ENCODE measurements at places on chromosomes 2 and 18.

DNA sequence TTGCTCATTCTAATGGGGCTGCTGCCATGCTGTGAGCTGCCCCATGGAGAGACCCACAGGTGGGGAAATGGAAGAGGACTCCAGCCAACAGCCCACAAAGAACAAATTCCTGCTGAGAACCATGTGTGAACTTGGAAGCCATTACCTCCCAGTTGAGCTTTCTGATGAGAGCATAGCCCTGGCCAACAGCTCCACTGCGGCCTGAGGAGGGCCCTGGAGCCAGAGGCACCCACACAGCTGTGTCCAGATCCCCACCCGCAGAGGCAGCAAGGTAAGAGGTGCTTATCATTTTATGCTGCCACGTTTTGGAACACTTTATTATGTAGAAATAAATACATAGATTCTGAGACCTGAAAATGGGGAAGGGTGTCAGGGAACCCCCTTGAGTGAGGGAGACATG, 44.2 kb upstream of the OTOS start:
- no peak for DNase-seq

- no peak for DNase-seq
Observed at GRCh38 chr2:29528891-29529520, 392.4 kb downstream of the ALK start.

DNA sequence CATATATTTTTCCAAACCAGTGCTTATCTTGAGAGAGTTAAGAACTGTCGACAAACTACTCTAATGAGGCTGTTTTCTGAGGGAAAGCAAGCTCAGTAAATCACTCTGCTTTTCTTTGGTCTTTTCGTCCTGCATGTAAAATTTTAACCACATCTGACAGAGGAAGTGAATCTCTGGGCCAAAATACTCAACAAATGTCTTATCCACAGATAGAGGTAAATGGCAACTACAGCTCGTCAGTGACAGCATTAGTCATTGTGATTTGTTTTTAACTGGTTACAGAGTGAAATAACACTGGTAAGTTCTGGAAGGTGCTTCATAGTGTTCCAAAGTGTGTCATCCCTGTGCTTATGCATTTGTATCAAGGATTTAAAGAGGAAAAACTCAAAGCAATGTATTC, 82.6 kb upstream of the SLC8A1 start:
- no peak for DNase-seq

DNA sequence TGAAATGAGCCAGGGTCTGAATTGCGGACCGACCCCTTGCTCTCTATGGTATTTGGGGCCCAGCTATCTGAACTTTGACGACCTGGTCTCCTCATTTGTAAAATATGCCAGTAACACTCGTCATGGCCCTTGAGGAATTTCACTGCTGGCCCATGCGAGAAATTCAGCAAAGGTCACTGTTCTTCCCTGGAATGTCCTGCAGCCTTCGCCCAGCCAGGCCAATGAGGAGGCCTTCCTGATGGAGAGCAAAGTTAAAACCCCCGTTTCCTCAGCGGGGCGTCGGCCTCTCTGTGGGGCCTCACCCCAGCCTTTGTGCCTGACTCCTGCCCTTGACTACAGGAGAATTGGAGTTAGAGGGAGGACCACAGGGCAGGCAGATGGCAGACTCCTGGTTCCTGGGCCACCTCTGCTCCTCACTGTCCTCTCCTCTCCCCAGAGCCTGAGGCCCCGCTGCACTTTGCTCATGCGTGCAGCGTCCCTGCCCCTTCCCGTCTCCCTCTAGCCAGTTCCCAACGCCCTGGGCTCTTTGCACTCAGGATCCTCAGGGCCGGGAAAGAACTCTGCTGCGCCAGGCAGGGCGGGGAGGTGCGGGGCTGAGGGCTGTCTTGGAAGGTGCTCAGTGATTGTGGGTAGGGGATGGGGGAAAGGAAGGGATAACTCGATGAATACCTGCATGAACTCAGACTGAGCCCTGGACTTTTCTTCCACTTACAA, 257.0 kb upstream of the RAB6C start:
- DNase-seq: no peak

DNA sequence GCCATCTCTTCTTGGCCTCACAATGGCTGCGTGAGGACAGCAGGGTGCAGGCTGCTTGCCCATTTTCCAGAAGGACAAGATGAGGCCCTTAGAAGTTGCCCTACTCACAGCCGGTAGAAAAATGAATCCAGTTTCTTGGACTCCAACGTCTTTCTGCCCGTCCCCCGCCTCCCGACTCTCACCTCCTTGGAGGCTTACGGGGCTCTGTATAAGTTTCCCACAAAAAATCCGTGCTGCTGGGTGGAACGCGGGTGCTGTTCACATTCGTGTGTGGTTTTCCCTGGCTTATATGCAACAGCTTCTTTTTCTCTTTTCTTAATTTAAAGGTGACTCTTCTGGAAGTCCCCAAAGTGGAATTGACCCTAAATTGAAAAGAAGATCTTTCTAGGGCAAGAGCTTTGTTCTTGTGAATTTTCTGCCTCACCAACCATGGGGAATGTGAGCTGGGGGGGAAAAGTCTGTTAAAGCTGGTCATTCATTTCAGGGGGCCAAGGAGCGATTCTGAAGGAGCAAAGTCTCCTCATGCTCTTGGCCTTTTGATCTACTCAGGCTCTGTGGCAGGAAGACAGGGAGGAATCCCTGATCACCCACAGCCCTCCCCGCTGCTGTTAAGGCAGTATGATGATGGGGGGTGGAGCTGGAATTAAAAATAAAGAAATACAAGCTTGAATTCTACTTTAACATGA, 51.3 kb downstream of the DDX1 start:
- DNase-seq: no peak

GRCh38 chr18:29378651-29379136, 1201.8 kb upstream of the CDH2 start:
- no peak for DNase-seq

DNA sequence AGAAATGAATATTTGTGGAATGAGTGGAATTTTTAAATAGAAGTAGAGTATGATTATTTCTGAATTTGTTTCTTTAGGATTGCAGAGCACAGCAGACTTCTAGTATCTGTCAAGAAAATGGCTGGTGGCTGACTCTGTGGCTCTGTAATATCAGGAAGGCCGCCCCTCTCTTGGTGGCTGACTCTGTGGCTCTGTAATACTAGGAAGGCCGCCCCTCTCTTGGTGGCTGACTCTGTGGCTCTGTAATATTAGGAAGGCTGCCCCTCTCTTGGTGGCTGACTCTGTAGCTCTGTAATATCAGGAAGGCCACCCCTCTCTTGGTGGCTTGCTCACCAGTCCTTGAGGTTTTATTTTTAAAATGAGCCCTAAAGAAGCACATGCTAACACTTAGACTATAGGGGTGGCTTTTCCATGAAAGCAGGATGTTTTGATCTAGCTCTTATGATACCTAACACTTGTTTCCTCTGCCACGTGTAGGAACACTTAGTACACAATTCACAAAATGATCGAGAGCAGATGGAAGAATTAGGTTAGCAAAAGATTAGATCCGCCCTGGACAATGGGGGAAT, 85.1 kb upstream of the TTC39C start:
- no peak for DNase-seq

DNA sequence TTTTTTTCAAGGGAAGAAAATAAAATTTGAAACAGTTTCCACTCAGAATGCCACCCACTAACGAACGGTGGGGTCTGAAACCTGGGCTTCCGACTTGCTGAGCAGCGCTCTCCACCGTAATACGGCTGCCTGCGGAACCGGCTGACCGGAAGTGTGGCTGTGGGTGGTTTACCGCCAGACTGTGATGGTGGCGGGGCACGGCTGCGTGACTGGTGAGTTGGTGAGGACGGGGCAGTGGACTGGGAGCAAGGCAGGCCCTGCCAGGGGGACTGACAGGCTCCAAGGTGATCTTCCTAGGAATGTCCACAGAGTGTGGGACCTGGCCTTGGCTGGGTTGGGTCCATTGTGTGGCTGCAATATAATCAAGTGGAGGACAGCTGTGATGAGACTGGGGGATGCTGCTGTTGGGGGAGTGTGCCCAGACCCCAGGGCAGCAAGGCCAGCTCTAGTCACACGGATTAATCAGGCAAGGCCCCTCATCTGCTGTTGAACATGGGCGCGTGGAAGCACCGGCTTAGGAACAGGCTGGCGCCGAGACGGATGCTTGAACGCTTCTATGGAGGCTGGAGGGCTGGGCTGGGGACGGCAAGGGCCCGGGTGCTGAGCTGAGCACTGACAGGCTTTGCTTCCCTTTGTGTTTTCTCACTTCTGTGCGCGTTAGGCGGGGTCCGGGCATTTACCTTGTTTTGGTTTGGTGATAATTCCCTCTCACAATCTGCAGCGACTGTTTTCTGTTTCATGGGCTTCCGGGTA, 357.7 kb upstream of the SPRED2 start:
- DNase-seq: no peak

GRCh38 chr2:217052856-217053577, 193.2 kb upstream of the TNP1 start:
- no peak for DNase-seq

GRCh38 chr2:80530442-80531064, 226.0 kb upstream of the LRRTM1 start:
- DNase-seq: no peak

GRCh38 chr2:122300758-122301157, 545.3 kb downstream of the TSN start:
- DNase-seq: no peak

DNA sequence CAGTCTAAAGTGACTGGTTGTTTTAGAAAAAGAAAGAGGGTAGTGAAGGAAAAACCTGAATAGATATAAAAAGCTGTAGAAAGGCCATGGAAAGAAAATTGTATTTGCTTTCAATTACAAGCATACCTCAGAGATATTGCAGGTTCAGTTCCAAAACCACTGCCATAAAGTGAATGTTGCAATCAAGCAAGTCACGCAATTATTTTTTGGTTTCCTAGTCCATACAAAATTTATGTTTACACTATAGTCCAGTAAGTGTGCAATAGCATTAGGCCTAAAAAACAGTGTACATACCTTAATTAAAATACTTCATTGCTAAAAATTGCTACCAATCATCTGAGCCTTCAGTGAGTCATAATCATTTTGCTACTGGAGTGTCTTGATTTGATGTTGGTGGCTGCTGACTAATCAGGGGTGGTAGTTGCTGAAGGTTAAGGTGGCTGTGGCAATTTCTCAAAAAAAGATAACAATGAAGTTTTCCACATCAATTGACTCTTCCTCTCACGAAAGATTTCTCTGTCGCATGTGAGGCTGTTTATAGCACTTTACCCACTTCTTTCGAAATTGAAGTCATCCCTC, 2003.8 kb upstream of the PIK3C3 start:
- no peak for DNase-seq
